ENCODE measurements at places on chromosomes 1 and 21.

GRCh38 chr1:244833734-244834542, 1.5 kb upstream of the COX20 start:
- peak; percentile 77 for DNase-seq

GRCh38 chr1:27884006-27884954, 11.9 kb downstream of the THEMIS2 start:
- no peak for DNase-seq

GRCh38 chr1:27861436-27861835, 10.9 kb upstream of the THEMIS2 start:
- no peak for DNase-seq

- peak; percentile 44 for DNase-seq
Measured at GRCh38 chr1:43367026-43367903, 546 bp downstream of the ELOVL1 start.

DNA sequence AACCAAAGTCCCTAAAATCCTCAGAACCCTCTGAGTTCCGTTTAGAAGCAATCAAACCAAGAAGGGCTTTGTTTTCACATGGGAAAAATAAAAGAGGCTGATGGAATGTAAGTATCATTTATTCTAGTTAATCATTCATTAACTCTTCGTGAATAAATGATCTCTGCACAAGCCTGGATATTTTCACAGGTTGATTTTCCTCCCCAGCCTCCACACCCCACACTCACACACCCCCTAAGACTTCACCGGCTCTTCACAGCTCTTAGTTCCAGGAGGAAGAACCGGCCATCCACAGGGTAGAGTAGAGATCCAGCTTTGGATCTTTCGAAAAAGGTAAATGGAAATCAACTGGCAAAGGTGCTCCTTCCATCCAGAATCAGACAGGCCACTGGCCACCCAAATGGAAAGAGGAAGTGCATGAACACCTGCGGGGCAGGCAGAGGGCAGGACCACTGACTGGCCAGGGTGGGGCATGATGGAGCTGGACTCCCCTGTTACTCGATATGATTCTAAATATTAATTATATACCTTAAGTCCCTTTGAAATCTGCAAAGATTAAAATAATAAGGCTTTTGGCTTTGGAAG, 10.0 kb downstream of the C1orf198 start:
- DNase-seq: no peak
